Left lung (tissue), 14 donors: ENCODE measurements at places on chromosomes 12 and 14. TPM values are rescaled to one million over a fixed set of nuclear protein-coding genes. Genes with fewer than 3 reads are reported as not detected.

- no peaks in the 10 kb centered on the region for H3K27me3 ChIP-seq
- H3K4me3 ChIP-seq, result no peak overlapping the region
- peaks cover 4% of the 10 kb centered on the region for H3K4me1 ChIP-seq
- H3K27ac ChIP-seq, result no peak overlapping the region
- no peaks in the 10 kb centered on the region for H3K36me3 ChIP-seq
Measured at GRCh38 chr12:123283461-123283860, 11.8 kb upstream of the CDK2AP1 start.

- no peaks in the 10 kb centered on the region for H3K36me3 ChIP-seq
- DNase-seq, result peak; percentile 78
- peaks cover 37% of the 10 kb centered on the region for H3K4me1 ChIP-seq
- H3K4me3 ChIP-seq, result peak within 1 kb of the TSS; percentile 73
- H3K27ac ChIP-seq, result peak within 1 kb of the TSS; percentile 85
Measured at GRCh38 chr14:50830932-50831725, at the start of gene NIN. Gene NIN (minus strand): TSS chr14:50831162. CDS start chr14:50822056, 9,106 bp downstream.

DNA sequence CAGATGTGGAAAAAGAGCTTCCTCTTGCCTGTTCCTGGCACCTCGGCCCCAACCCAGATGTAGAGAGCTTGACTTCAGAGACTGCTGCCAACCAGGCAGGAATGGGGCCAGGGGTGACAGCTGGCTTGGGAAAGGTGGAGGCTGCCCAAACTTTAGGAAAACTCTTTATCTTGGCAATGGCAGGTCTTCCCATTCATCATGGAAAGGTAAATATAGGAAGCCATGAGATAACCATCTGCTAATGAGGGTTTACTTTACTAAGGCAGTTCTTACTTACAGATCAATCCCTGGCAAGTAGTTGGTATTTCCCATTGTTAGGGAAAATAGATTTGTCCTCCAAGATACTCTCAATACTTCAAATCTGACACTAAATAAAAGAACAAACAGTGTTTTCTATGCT is 143.1 kb upstream of the NUDT4 start:
- H3K36me3 ChIP-seq, result no peaks in the 10 kb centered on the region
- no peaks in the 10 kb centered on the region for H3K27me3 ChIP-seq
- DNase-seq, result no peak

GRCh38 chr14:24609655-24610344 is at the start of gene GZMH:
Gene GZMH (minus strand): TSS chr14:24609685. CDS start chr14:24609613, 72 bp downstream.
- DNase-seq, result no peak
- no peaks in the 10 kb centered on the region for H3K36me3 ChIP-seq
- H3K27ac ChIP-seq, result no peak within 1 kb of the TSS
- H3K4me3 ChIP-seq, result no peak within 1 kb of the TSS
- no peaks in the 10 kb centered on the region for H3K27me3 ChIP-seq

DNA sequence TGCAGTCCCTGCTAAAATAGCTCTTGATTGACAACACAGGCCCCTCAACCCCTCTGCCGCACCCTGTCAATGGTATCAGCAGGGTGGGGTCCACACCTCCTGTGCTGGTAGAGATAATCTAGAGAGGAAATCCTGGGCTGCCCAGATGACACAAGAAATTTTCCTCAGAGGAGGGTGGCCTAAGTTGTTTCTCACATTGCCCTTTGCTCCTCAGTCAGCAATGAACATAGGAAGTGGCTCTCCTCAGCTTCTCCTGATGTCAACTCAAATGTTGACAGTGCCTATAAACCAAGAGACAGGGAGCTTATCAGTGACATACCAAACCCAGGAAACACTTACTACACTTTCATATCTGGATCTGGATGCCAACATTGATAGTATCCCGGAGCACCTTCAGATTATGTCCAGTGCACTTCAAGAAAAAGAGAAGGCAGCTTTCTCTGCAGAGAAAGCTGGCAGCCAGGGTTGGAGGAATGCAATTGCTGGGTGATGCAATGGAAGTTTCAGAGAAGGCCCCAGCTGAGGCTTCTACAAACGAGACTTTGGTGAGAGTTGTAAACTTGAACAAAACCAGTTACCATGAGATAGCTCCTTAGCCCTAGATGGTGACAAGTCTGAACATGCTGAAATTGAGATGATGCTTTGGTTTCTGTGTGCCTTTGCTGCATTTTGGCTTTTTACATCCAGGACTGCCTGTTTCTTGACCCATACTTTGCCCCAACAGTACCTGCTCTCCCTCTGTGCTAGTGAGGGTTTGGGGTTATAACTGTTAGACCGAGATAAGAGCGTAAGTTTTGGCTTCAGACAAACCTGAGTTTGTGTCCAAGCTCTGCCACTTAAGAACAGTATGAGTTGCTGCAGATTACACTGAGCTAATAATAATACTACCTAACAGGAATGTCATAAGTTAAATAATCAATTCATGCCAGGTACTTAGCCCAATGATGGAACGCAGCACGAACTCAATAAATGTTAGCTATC is 183.5 kb downstream of the NUAK1 start:
- no peaks in the 10 kb centered on the region for H3K4me1 ChIP-seq
- H3K4me3 ChIP-seq, result no peak overlapping the region
- H3K27ac ChIP-seq, result no peak overlapping the region
- H3K36me3 ChIP-seq, result no peaks in the 10 kb centered on the region

DNA sequence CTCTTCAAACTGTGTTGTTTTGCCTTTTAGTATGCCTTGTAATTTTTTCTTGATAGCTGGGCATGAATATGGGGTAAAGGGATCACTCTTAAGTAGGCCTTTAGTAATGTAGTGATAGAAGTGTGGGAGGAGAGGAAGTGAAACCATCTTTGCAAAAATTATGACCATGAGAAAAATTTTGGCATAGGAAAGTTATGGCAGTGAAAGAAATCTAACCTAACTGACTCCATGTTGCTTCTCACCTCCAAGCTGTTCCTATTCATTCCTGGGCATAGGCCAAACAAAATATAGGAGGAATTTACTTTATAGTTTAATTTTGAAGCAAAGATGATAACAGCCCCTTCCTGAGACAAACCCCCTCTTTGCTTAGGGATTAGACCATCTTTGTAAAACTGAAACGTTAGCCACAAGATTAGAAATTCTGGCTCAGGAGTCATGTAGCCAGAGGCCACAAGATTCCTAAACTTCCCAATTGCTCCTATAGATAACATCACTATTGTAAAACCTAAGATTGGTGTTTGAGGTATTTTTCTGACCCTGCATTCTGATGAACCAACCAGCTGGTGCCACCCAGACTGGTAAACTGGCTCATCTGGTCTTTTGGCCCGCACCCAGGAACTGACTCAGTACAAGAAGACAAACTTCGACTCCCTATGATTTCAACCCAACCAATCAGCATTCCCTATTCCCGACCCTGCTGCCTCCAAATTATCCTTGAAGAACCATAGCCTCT is 45.8 kb downstream of the CRADD start:
- no peaks in the 10 kb centered on the region for H3K4me1 ChIP-seq
- H3K36me3 ChIP-seq, result no peaks in the 10 kb centered on the region
- no peak overlapping the region for H3K4me3 ChIP-seq

DNA sequence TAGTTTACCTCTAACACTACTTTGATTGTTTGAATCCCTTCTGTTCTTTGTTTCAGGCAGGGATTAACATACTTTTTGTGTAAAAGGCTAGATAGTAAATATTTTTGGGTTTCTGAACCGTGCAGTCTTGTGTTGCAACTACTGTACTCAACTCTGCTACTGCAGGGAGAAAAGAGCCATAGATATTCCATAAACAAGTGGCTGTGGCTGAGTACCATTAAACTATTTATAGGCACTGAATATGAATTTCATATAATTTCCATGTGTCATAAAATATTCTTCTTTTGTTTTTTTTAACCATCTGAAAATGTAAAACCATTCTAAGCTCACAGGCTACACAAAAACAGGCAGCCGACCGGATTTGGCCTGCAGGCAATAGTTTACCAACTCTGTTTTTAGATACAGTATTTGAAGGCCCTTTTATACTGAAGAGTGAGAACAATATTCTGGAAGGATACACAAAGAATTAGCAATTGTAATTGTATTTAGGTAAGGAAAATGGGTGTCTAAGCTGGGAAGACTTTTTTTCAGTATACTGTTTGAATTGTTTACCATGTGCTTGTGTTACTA is 15.7 kb downstream of the NR1H4 start:
- no peak overlapping the region for H3K27ac ChIP-seq
- no peaks in the 10 kb centered on the region for H3K27me3 ChIP-seq
- no peak overlapping the region for H3K4me3 ChIP-seq
- H3K36me3 ChIP-seq, result no peaks in the 10 kb centered on the region

SLC10A1 gene
- not detected for total RNA-seq
